ENCODE measurements at places on chromosomes 4 and X. TPM values are rescaled to one million over a fixed set of nuclear protein-coding genes. Genes with fewer than 3 reads are reported as not detected.

The PRDM8 gene
- 0.21 TPM for total RNA-seq

The NALF2 gene
- total RNA-seq, result 5.2 TPM

The CDS1 gene
- 0.61 TPM for total RNA-seq

The KDR gene
- total RNA-seq, result 0.10 TPM

The NPY2R gene
- total RNA-seq, result not detected

The ZMAT1 gene
- 0.07 TPM for total RNA-seq

The PRR32 gene
- total RNA-seq, result not detected

The ZNF711 gene
- 0.99 TPM for total RNA-seq

The MSX1 gene
- total RNA-seq, result 8.6 TPM

The DGAT2L6 gene
- total RNA-seq, result not detected

The IL1RAPL1 gene
- not detected for total RNA-seq

The ADAMTS3 gene
- not detected for total RNA-seq

The F8 gene
- 3.6 TPM for total RNA-seq

The TDO2 gene
- 0.56 TPM for total RNA-seq

The HGFAC gene
- 0.28 TPM for total RNA-seq

The SLC25A53 gene
- 3.7 TPM for total RNA-seq

The DUSP21 gene
- total RNA-seq, result not detected

The MAGEA8 gene
- total RNA-seq, result not detected

Data from A549 treated with Hydrocortisone at 1 μM for 4 hours (cell line).